CD4-positive, alpha-beta T cell (primary cell): ENCODE measurements at places on chromosomes 6 and 20.

DNA sequence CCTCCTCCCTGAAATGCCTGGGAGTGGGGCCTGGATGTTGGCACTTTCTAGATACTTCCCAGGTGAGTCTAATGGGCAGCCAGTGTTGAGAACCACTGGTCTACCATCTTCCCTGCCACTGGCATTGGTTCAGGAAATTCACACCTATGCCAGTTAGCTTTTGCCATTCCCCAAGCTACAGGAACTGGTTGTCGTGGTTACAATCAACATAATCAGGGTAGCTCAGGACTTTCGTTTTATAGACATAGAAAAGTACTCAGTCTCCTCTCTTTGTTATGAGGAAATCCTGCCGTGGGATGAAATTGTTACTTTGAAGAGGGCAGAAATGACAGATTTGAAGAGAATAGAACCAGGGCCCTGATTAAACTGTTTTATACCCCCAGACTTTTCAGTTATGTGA is 127.9 kb upstream of the FOXO3 start:
- no peak for DNase-seq

- DNase-seq = peak; percentile 61
Observed at GRCh38 chr6:16712931-16713484, 48.3 kb downstream of the ATXN1 start.

DNA sequence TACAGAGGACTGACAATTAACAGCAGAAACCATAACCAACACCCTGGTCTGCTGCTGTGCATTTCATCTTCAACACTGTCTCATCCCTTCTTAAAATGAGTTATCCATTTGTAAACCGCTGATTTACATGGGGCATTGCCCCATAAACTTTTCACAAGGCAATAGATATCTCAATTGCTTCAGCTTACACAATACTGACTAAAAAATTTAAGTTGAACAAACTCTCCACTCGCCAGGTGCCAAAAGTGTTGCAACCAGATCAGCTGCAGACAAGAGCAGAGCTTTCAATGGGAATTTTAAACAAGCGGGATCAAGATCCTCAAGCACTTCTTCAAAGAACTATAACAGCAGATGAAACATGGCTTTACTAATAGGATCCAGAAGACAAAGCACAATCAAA is 183.0 kb downstream of the TASP1 start:
- no peak for DNase-seq

DNA sequence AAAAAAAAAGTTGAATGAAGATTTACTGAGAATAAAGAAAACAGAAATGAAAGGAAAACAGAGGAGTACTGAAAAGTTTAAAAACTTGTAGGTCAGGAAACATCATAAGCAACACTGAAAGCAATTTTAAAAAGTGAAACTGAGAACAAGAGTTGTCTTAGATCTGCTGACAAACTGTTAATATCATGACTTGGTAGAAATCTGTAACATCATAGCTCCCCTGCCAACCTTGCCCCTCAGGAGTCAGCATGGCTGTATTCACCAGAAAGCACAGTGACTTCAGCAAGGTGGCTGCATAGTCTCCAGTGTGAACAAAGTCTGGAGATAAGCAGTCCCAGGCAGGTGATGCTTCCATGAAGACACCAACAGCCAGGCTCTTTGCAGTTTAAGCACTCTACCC is 5.3 kb downstream of the NAA20 start:
- no peak for DNase-seq

GRCh38 chr6:53322188-53323029 is 26.3 kb downstream of the ELOVL5 start:
- no peak for DNase-seq

DNA sequence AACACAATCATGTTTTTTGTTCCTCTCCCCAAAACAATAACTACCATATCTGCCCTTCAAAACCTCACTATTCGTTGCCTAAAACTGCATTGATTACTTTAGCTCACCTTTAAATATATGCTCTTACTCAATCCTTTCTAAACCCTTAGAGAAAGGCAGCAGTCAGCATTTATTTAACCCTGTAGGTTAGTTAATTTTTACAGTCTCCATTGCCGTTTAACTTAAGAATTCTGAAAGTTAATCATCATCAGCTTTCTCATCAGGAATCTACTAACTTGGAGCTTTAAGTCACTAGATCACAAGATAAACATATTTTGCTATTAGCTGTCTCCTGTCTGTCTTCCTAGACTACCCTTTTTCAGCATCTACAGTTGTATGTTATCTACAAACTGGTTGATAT is 991.9 kb downstream of the EPHA7 start:
- no peak for DNase-seq

- DNase-seq = no peak
Observed at GRCh38 chr20:9500121-9500520, 14.3 kb upstream of the LAMP5 start.

DNA sequence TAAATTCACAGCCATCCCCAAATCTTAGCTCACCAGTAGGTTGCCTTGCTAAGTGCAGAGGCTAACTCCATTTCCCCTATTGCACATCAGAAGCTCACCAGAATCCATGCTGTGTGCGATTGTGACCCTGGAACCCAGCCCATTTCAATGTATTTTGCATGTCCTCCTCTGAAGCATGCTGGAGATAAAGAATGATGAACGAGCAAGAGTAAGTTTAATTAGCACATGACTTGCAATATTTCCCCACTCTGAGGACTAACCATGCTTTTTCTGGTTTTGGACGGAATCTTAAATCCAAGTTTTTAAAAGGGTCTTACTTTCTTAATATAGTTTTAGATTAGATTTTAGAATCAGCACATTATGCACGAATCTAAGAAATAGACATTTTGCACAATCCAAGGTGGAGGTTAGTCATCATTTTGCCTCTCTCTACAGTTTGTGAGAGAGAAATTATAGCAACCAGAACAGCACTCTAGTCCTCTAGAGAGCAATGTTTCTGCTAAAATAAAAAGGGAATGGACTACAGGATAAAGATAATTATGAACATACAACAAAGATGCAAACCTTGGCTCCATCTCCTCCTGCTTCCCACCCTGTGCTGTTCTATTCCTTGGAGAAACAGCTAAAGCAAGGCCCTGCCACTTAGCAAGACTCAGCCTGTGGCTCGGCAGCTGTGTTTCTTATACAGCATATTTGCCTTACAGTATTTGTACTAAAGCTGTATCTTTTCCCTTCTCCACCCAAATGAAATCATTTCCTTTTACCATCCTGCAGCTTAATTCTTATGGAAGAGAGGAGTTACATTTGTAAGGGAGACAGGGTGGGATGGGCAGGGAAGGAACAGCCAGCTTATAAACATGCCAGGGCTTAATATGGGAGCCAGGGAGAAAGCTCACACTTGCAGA is 24.9 kb upstream of the LAMA4 start:
- no peak for DNase-seq

DNA sequence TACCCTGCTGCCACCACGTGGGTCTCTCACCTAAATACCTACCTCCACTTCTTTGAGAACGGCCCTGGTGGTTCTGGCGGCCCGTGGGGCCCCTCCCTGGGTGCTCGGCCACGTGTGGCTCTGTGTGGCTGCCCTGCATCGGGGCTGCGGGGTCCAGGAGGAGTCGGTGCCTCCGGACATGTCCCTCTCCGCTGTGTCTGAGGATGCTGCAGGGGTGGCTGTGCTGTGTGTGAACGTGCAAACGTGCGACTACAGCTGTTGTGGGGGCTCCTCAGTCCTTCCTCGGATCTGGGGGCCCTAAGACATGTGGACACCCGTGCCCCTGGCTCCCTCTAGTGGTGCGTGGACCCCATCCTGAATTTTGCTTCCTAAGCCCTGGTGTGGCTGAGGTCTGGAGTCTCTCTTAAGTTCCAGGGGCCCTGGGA is 691.8 kb downstream of the QKI start:
- DNase-seq = no peak

DNA sequence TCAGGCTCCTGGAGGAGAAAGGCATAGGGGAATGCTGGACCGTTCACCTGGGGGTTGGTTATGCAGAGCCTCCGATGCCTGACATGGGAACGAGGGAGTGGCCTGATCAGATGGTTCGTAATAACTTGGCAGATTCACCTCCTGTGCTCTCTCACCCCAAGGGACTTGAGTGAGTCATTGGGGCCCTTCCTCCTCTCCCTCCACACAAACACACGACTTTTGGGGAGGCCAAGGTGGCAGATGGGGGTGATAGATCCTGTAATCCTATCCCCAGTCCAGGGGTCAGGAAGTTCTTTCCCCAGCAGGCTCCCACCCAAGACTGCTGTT is 45.6 kb upstream of the ARFGEF2 start:
- DNase-seq = no peak

DNA sequence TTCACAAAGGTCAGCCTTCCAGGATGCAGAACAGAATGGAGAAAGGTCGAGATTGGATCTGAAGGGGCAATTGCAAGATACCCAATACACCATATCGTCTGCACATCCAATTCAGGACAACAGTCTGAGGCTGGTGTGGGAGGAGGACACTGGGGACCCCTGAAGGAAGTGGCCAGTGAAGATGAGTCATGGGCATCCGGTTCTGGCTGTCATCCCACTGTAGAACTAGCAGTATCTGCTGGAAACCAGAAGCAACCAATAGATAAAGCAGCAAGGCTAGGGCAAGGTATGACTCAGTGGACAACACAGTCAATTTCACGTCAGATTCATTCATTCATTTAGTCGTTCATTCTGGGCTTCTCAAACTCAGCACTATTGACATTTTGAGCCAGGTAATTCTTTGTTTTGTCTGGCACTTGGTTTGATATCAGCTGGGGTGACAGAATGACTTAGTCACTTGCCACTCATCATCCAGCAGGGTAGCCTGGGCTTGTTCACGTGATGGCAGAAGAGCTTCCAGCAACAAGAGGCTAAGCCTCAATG is 30.3 kb upstream of the SHLD1 start:
- DNase-seq = no peak

DNA sequence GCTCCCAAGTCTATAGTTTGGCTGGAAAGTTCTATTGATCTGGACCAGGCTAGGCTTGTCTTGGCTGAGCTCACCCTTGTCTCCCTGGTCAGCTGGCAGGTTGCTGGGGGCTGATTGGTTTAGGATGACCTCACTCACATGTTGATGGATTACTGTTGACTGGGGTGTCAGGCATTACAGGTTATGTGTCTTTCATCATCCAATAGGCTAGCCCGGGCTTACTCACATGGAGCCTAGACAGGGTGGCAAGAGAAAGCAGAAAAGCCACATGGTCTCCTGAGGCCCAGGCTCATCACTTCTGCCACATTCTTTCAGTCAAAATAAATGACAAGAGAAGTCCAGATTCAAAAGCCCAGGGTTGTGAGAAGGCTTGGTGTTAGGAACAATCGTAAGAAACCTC is 103.5 kb downstream of the BFSP1 start:
- DNase-seq = no peak

GRCh38 chr20:20529597-20529996 is 161.7 kb downstream of the INSM1 start:
- DNase-seq = no peak

DNA sequence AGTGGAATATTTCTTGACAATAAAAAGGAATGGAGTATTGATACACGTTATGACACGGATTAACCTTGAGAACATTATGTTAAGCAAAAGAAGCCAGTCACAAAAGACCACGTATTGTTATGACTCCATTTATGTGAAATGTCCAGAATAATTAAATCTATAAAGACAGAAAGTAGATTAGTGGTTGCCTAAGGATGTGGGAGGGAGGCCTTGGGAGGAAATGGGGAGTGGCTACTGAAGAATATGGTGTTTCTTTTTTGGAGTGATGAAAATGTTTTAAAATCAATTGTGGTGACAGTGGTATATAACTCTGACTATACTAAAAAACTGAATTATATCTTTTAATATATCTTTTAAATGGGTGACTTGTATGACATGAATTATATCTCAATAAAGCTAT is 30.1 kb downstream of the TRPC4AP start:
- no peak for DNase-seq

DNA sequence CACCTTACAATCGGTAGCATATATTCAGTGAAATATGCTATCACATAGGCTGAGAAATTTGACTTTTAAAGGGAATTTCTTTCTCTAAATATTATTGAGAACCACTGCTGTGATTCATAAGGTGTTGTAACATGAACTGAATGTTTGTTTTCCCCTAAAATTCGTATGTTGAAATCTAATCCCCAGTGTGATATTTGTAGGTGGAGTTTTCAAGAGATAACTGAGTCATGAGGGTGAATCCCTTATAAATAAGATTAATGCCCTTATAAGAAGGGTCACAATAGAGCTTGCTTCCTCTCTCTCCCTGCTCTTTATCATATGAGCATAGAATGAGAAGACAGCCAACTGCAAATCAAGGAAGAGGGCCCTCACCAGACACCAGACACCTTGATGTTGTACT is 64.8 kb downstream of the LMBRD1 start:
- DNase-seq = no peak

- peak; percentile 46 for DNase-seq
Observed at GRCh38 chr6:149209871-149210775, 107.4 kb upstream of the TAB2 start.

DNA sequence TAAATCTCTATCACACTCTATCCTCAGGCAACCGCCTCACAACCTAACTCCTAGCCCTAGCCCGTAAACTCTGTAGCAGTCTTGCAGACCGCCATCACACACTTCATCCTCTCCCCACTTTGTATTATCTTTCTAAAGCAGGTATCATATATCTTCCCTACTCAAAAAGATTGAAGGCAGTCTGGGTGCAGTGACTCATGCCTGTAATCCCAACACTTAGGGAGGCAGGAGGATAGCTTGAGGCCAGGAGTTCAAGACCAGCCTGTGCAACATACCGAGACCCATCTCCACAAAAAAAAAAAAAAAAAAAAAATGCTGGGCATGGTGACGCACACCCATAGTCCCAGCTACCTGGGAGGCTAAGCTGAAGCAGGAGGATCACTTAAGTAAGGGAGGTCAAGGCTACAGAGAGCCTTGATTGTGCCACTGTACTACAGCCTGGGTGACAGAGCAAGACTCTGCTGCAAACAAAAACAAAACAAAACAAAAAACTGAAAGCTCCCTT is 22.9 kb downstream of the RANBP9 start:
- DNase-seq = no peak

DNA sequence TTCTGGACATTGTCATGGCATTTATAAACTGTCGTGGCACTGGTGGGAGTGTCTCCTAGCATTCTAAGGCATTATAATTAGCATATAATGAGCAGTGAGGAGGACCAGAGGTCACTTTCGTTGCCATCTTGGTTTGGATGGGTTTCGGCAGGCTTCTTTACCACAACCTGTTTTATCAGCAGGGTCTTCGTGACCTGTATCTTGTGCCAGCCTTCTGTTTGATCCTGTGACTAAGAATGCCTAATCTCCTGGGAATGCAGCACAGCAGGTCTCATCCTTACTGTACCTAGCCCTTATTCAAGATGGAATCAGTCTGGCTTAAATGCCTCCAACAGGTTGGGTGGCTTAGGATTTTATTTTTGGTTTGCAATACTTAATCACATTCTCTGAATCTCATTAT is 142.7 kb upstream of the GGTLC1 start:
- no peak for DNase-seq

GRCh38 chr20:45782890-45783289 is 8.8 kb downstream of the WFDC3 start:
- no peak for DNase-seq

- DNase-seq = no peak
Observed at GRCh38 chr20:17571153-17571527, 1.3 kb downstream of the DSTN start.

DNA sequence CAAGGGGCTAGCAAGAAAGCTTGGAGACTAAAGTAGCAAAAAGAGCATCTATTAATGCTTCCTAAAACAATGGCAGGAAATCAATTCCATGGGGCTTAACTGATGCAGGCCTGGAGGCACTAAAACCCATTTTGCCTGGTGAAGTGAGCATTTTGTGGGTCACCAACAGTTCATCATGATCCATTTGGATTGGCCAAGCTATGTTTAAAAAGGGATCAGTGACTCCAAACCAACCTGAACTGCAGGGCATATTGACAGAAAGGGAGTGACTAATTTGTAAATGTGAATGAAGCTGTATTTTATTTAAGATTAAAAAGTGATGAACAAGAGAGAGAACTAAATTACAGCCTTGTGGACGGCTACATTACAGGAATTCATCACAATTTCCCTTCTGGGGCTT is 132.0 kb downstream of the PCSK2 start:
- DNase-seq = no peak
